ENCODE measurements at places on chromosomes 7 and 10.

GRCh38 chr7:156356551-156356950 is 284.0 kb upstream of the RNF32 start:
- DNase-seq, result no peak

DNA sequence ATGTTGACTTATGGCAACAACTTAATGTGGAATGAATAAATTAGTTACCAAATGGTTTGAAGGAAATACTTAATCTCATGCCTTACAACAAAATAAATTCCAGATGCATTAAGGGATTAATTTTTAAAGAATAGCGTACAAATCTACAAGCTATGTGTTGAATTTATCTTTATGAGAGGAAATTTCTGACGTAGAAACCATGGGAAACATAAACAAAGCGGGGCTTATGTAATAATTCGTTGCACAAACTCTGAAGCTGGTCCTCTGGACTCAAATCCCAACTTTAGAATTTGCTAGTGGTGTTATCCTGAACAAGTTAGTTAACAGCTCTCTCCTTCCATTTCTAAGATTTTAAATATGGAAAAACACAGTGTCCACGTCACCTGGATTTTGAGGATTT is 137.4 kb upstream of the CALCR start:
- DNase-seq, result no peak

DNA sequence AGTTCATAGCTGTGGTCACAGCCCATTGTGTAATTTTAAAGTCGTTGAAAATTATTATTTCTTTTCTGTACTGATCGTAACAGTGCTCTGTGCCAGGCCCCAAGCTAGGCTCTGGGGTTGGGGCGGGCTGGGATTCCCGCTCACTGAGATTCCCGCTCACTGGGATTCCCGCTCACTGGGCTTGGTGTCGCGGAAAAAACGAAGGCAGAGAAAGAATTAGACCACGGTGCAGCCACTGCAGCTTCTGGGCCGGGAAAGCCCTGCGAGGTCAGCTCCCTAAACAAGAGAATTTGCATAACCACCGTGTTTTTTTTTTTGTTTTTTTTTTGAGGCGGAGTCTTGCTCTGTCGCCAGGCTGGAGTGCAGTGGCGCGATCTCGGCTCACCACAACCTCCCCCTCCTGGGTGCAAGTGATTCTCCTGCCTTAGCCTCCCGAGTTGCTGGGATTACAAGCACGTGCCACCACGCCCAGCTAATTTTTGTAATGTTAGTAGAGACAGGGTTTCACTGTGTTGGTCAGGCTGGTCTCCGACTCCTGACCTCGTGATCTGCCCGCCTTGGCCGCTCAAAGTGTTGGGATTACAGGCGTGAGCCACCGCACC is 31.2 kb downstream of the FOXK1 start:
- no peak for DNase-seq

DNA sequence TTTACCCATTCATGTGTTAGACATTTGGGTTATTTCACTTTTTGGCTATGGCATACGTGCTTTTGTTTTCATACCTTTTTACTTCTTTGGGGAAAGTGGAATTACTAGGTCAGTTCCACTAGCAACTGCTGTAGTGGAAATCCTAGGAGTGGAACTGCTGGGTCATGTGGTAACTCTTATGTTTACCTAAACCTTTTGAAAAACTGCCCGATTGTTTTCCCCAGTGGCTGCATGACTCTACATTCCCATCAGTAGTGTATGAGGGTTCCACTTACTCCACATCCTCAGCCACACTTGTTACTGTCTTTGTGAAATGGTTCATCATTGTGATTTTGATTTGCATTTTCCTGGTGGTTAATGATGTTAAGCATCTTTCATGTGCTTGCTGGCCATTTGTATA is 82.3 kb downstream of the TAX1BP1 start:
- DNase-seq, result no peak

- no peak for DNase-seq
Measured at GRCh38 chr10:4107285-4107851, 322.4 kb upstream of the KLF6 start.

GRCh38 chr7:142120524-142120923 is 9.0 kb downstream of the MGAM2 start:
- no peak for DNase-seq

GRCh38 chr10:63071145-63071544 is 62.0 kb upstream of the NRBF2 start:
- DNase-seq, result no peak

GRCh38 chr7:30533886-30534285 is 29.3 kb upstream of the GGCT start:
- no peak for DNase-seq

DNA sequence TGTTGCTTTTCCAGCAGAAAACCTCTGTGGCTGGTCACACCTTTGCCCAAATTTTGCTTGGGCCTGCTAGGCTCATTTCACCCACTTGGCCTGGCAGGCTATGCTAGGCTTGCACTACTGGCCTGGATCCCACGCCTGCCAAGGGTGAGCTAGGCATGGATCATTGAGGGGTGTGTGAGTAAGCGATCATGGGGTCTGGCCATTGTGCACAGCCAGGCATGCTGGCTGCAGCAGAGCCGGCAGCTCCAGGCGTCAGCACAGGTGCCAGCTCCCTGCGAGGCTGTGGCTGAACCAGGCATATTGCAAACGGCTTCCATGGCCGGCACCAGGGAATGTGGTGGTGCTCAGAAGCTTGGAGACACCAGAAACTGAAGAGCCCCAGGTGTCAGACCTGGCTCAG is 19.2 kb downstream of the CFAP70 start:
- no peak for DNase-seq

- DNase-seq, result no peak
Measured at GRCh38 chr10:71582506-71583475, 136.8 kb downstream of the C10orf105 start.

DNA sequence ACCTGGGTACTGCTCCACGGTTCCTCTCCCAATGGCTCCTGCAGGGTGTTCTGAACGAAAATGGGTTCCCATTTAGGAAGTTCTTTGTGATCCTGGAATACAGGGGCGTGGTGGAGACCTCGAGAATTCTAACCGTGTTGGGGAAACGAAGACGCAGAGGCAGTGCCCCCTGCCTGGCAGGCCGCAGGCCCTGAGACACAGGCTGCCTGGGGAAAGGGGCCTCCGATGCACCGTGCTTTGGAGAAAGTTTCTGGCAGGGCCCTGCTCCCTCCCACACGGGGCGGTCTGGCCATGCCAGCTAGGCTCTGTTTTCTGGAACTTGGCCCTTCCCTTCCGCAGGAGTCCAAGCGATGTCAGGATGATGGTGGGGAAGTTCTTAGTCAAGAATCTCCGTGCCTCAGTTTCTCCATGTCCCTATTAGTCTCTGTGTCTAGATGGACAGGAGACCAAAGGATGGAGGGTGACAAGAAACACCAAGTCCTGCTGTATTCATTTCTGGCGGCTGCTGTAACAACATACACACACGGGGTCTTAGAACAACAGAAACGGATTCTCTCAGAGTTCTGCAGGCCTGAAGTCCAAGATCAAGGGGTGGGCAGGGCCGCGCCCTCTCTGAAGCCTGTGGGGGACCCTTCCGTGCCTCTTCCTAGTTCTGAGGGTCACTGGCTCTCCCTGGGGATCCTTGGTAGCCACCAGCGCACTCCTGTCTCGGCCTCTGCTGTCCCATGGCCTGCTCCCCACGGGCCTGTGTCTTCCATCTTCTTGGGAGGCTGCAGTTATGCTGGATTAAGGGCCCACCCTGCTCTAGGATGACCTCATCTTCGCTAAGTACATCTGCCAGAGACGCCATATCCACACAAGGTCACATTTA is 27.7 kb downstream of the PRKAG2 start:
- no peak for DNase-seq

GRCh38 chr7:154451480-154452457 is 399.6 kb downstream of the DPP6 start:
- DNase-seq, result no peak

- DNase-seq, result no peak
Measured at GRCh38 chr10:595473-595872, 94.0 kb downstream of the DIP2C start.

- no peak for DNase-seq
Measured at GRCh38 chr10:84966708-84967441, 638.5 kb downstream of the CCSER2 start.

DNA sequence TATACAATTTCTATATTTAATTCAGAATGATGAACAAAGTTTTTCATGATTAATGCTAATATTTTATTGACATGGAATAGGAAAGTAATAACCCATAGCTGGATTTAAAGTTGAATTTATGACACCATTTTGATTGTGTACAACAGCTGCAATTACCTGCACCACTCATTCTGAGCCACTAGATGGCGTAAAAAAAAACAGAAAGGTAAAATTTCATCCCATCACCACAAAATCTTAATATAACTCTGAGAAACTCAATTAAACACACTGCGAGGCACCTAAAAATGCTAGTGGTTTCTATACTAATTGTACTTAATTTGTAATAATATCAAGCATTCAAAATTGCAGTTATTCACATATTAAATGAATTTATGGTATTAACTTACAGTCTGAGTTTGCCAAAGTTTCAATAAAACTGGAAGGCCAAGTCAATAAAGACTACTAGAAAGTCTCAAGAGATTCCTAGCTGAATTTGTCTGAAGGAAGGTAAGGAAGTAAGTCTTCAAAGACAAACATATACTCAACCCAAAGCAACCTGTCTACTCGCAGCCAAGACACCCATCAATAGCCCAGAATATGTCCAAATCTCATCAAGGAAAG is 182.5 kb downstream of the SKAP2 start:
- DNase-seq, result no peak

DNA sequence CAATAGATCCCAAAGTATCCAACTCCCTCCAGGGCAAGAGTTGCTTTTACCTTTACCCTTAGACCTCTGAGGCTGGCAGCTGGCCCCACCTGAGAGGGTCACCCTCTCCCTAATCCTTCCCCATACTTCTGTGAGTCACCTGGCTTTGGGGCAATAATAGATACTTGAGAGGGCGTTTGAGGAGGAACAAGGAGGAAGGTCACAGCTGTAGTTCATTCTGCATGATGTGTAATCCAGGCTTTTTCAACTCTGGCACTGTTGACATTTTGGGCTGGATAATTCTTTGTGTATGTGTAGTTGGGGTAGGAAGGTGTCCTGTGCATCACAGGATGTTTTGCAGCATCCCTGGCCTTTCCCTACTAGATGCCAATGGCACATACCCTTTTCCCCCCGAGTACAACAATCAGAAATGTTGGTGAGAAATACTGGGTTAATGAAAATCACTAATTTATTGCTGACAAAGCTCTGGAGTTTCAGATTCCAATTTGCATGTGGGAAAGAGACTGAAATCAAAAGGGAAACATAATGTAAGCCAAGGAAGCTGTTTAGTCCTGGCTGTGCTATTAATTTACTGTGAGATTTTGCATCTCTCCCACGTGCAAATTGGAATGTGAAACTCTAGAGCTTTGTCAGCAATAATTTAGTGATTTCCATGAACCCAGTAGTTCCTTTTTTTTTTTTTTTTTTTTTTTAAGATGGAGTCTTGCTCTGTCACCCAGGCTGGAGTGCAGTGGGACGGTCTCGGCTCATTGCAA is 3.6 kb downstream of the BLVRA start:
- DNase-seq, result no peak

DNA sequence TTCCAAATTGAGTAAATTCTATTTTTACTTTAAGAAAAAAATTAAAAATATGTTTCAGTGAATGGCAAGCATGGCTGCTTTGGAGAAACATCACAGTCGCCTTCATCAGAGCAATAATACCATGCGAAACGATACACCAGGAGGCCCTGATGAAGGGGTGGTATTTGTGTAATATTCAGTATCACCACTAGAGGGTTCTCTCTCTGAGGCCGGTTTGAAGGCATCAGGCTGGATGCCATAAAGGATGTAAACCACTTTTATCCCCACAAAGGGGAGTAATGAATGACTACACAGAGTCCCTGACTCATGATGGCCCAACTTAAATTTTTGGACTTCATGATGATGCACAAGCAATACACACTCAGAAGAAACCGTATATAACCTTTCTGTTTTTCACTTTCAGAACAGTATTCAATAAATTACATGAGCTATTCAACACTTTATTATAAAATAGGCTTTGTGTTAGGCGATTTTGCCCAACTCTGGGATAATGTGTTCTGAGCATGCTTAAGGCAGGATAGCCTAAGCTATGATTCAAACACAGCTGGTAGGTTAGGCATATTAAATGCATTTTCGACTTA is 95.5 kb downstream of the PPP1R17 start:
- DNase-seq, result peak; percentile 44

DNA sequence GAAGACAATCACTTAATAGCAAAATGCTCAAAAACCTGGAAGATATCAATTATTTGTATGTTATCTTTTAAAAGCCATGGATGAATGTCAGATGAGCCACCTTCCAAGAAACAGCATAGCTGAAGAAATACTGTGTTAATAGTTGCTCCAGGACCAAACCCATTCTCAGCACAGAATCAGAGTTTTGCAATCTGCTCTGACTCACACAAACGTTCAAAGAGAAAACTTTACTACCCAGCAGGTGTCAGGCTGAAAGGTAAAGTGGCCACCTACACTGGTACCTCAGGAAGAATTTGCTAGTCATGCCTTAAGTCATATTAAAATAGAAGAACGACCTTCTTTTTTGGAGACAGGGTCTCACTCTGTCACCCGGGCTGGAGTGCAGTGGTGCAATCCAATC is 526.5 kb downstream of the PARD3 start:
- no peak for DNase-seq

DNA sequence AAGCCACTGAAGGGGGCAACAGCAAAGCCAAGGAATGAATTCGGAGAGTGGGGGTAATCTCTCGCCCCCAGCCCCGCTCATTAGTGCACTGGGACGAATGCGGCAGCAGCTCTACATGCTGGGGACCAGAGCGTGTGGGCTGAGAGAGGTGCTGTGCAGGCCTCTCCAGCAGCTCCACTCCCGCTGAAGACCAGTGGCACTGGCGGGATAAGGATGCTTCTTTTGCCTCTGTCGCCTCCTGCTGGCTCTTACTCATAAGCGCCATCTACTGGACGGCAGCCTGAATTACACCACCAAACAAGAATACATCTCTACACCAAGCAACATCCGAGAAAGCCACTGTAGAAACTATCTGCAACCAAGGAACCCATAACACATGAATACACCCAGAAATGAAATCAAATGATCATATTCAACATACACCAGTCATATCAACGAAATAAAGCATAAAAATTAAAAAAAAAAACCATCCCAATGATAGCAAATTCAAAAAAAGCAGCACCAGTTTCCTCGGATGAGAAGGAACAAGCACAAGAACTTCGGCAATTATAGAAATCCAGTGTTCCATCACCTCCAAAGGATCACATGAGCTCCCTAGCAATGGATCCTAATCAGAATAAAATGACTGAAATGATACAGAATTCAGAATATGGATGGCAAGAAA is 79.0 kb upstream of the TMEM168 start:
- DNase-seq, result peak; percentile 26

GRCh38 chr7:74230446-74231231 is 20.8 kb downstream of the LAT2 start:
- DNase-seq, result no peak

DNA sequence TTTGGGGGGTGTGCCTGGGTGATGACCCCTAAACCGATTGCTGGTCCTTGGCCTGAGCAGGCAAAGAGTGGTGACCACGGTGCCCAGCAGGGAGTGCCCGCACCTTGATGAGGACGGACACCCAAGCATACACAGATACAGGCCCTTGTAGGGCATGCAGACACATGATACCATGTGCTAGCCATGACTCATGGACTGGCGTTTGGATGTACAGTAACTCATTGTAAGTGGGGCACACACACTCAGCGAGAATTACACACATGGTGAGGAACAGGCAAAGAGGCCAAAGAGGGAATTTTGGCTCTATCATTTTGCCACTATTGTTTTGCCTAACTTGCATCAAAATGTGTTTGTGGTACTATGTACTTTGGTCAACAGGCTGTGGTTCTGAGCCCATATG is 24.1 kb downstream of the KAZALD1 start:
- no peak for DNase-seq

- DNase-seq, result no peak
Measured at GRCh38 chr10:30742471-30742870, 112.9 kb upstream of the LYZL2 start.

- no peak for DNase-seq
Measured at GRCh38 chr10:6823770-6824169, 243.7 kb upstream of the PRKCQ start.

Measured in SK-N-DZ (cell line).